ENCODE measurements at places on chromosomes 3 and 15.

GRCh38 chr3:112424394-112424793, 74.9 kb downstream of the BTLA start:
- DNase-seq = no peak

GRCh38 chr3:50172626-50173220, 17.6 kb downstream of the SEMA3F start:
- no peak for DNase-seq

GRCh38 chr15:68206711-68207151, 1.6 kb upstream of the CALML4 start:
- no peak for DNase-seq

DNA sequence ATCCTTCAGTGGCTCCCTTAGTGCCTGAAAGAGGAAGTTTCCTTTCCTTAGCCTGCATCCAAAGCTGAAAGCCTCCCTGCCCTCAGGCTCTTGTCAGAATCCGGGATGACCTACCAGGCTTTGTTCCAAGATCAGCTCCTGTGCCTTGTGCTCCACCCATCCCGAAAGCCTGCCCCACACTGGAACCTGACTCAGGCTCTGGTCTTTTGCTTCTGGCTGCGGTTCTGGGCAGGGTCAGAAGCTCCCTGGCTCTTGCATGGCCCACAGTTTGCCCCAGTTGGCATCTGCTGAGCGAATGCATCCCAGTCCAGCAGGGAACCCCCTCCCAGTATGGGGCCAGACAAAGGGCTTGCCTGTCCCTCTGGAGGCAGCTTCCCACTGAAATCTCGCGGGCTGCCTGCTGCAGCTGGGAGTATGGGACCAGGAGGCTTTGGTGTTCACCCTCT, 25.9 kb upstream of the KIF23 start:
- no peak for DNase-seq

DNA sequence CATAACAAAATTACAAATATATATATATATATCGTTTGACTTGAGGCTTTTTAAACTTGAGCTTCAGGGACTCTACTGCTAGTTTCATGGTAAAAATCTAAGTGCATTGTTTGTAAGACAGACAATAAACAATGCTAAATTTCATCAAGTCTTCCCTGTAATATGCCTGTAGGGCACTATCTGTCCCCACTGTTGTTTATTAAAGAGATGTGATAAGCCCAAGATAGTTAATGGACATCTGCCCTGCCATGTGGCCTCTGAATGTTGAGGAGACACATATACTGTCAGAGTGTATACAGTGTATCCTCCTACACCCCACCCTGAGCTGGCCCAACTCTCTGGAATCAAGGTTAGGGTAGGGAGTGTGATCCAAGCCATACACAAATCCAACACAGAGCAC, 15.1 kb upstream of the EIF1B start:
- DNase-seq = no peak

GRCh38 chr15:80654299-80654698, 40.8 kb upstream of the ABHD17C start:
- DNase-seq = no peak

All from Jurkat, Clone E6-1 (cell line).